ENCODE measurements at places on chromosomes 3 and 15.

- peak; percentile 32 for ATAC-seq
These were observed 586 bp downstream of the LRRK1 start for GRCh38 chr15:100919481-100920405.

- ATAC-seq = no peak
These were observed 93.2 kb downstream of the FILIP1L start for GRCh38 chr3:100020876-100021644.

DNA sequence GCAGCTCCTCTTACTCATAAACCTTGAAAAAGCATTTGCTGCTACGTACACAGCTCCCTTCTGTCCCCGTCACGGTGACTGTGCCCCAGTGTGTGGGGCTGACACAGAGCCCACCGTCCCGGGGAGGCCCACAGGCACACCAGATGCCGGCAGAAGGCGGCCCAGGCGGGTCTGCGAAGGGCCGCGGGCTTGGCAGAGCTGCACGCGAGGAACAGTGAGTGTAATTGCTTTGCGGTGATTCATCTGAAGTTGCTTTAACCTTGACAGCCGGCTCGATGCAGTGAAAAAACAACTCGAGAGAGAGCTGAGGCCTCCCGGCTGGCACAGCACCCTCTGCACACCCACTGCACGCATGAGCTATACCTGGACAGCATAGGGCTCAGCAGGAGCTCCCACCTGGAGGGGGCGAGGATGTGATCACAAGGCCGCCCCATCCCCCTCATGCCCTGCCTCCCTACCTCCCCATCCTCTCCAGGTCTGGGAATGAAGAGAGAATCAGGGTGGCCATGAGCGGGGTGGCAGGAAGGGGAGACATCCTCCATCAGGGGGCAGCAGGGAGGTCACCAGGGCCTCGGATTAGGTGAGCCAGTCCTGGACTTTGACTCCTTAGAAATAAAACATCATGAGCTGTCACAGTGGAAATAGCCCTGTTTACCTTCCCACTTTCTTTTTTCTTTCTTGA, 172.7 kb downstream of the MEGF11 start:
- no peak for ATAC-seq

DNA sequence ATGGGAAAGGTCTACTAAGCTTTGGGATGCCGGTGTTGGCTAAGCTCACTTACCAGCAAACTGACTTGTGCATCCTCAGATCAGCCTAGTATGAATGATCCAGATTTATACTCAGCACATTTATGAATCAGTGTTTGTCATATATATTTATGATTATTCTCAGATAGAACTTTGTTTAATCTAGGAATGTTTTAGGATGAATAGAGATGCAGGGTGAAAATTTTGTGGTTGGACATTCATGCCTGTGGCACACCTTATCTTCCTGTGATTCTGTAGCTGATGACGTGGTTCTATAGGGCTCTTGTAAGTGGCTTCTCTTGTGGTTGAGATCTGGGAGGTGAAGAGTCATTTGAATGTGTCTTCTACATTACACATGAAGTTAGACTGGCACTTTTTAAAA, 11.4 kb downstream of the CDIN1 start:
- no peak for ATAC-seq

- ATAC-seq = no peak
These were observed 4.8 kb downstream of the C3orf52 start for GRCh38 chr3:112090887-112091586.

DNA sequence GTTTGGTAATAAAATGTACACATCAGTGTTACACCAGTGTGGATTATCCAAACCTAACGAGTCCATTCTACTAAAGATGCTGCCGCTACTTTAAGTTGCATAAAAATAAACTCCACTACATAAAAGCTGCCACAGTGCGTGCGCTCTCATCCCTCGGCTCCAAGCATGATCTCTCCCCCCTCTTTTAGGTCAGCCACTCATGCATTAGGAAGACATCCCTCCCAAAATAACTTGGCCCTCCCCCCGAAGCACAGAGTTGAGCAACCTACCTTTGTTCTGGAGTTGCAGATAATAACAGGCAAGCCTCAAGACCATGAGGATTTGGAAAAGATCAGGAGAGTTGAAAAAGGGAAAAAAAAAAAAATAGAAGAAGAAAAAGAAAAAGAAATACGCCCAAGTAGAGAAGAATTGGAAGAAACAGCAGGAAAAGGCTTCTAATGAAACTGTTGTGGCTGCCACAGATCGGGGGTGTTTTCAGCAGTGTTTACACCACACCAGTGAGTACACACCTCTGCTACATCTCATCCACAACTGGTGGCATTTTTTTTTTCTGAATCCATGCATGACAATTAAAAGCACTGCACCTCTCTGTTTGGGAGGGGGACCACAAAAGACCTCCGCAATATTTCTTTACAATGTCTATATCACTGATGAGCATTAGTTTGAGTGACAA, 339.2 kb downstream of the FOXP1 start:
- no peak for ATAC-seq

- ATAC-seq = no peak
These were observed 272.4 kb downstream of the THRB start for GRCh38 chr3:24222165-24222805.

DNA sequence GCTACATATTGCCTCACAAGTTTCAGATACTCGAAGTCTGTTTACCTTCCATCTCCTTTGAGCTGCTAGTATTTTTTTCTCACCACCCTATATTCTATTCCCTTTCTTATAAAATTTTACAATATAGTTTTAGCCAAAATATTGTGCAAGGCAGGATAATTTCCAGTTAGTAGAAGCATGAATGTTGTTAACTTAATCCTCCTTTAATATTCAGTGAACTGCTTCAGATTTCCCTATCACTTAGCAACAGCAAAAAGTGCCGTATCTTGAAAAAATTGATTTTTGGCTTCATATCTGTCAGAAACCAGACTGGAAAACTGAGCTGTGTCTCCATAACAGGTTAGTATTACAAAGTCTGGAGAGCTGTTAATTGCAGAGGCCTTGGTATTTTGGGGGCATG, 24.0 kb downstream of the PLSCR4 start:
- no peak for ATAC-seq

DNA sequence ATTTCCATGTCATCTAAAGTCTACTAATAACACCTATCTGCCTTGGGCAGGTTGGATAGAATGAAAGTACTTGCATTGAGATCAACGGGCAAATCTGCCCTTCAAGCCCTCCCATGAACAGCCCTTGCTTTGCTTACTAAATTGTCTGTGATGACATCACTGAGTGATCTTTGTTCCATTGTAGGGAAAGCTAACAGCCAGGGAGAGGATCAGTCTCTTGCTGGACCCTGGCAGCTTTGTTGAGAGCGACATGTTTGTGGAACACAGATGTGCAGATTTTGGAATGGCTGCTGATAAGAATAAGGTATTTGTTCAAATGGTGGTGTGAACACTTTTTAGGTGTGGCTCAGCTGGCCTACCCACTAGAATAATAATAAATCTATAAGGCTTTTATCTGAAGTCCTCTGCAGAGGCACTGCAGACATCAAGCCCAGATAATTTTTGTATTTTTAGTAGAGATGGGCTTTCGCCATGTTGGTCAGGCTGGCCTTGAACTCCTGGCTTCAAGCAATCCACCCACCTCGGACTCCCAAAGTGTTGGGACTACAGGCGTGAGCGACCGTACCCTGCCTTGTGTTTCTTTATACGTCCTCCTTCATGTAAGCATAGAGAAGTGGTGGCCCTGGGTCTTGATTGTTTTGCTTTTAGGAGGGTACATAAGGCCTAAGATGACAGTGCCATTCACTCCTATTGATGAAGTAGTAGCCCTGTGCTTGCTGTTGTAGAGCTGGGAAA, 5.7 kb downstream of the PCCB start:
- ATAC-seq = no peak

- ATAC-seq = no peak
These were observed 11.2 kb downstream of the APBA2 start for GRCh38 chr15:28896951-28897350.

DNA sequence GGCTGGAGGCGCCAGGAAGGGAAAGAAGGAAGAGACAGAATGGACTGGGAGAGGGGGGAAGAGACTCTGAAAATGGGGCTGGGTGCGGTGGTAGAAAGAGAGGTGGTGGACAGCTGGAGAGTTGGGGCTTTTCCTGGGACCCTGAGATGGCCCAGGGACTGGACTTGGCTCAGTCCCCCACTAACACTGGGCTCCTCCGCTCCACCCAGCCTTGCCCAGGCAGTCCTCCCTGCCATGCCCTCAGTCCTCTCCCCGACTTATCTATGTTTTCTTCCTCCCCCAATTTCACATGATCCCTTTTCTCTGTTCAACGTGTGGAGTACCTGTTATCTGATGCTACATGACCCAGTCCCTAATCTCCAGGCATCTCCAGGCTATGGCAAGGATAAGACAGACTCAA, 6.3 kb upstream of the HCN4 start:
- no peak for ATAC-seq

DNA sequence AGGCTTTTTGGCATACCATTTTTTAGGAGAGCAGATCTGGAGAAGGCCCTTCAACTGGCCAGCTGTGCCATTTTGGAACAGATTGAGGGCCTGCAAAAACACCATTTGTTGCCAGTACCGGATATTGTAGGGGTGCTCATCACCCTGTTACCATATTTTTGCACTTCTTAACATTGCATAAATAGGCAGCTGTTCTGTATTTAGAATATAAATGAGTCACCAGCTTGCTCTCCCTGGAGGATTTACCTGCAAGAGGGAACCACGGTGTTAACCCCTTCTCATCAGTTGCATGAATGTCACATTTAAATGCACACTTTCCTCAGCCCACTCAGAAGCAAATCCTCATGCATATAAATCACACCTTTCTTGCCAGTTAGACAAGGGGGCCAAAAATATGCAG, 435.6 kb downstream of the ROBO2 start:
- no peak for ATAC-seq

GRCh38 chr3:112043621-112044201, 9.2 kb downstream of the TMPRSS7 start:
- ATAC-seq = peak; percentile 86

DNA sequence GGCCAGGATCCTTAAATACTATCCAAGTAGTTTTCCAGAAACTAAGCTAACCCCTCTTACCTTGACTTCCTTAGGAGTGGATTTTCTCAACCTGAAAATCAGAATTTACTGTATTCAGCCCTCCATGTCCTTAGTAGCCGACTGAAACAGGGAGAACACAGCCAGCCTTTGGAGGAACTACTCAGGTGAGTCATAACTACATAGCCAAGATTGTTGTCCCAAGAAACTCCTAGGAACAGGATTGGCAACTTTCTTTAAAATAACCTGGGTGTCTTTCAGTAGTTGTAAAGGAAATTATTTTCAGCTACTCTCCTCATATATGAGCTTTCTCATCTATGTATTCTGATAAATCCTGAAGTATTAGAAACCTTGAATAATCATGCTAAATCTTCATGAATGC, 22.3 kb downstream of the FANCD2OS start:
- ATAC-seq = no peak

- no peak for ATAC-seq
These were observed 437.4 kb upstream of the TPRG1 start for GRCh38 chr3:188734395-188734794.

GRCh38 chr15:58980351-58980939, 7.0 kb upstream of the RNF111 start:
- ATAC-seq = no peak
